ENCODE measurements at places on chromosomes 3 and 15.

DNA sequence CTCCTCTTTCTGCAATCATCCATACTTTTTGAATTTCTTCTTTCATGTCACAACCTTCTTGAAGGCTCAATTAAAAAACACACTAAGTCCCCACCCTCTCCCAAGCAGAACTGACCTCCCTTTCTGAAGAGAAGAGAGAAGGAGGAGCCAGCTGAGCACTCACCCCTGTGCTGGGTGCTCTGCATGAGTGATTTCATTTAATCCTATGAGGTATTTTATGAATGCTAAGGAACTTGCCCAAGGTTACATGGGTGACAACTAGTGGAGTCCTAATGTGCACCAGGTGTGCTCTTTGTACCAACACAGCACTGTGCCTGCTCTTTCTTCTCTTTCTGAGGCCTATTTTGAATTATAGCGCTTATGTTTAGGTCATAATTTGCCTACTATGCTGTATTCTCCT is 135.6 kb downstream of the DUT start:
- DNase-seq: no peak

DNA sequence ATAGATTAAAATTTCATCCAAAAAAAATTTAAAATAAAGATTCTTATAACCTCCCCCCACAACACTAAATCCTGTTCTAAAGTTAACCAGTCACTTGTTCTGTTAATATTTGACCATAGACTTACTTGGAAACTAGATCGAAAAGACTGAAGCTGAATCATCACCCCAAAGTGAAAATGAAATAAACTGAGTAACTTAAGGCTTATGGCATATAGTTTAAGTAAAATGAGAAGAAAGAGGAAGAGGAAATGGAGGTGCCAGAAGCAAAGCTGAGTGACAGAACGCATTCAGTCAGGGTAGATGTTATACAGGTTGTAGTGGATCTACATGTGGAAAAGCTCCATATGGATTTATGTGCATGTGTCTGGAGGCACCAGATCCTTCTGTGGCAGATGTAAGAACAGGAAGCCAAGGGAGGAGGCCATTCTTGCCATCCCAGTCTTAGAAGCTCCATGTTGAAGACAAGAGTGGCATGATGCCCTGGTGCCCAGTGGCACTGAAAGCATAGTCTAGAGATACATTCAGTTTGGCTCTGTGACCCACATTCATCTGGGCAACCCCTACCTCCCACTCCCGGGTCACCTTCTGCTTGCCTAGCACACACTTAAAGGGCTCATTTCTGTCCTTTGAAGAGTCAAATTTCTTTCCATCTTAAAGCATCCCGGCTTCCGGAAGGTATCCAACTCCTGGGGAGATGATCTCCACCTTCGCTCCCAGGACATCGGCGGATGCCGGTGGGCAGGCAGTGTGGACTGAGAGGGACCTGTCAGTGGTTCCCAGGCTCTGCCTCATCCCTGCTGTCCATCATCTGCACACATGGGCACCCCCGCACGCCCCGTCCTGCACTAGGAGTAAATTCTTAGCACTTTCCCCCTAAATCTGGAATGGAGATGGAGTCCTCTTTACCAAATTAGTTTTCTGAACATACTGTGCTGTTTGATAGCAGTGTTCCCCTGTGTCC is 90.8 kb downstream of the NEO1 start:
- no peak for DNase-seq

DNA sequence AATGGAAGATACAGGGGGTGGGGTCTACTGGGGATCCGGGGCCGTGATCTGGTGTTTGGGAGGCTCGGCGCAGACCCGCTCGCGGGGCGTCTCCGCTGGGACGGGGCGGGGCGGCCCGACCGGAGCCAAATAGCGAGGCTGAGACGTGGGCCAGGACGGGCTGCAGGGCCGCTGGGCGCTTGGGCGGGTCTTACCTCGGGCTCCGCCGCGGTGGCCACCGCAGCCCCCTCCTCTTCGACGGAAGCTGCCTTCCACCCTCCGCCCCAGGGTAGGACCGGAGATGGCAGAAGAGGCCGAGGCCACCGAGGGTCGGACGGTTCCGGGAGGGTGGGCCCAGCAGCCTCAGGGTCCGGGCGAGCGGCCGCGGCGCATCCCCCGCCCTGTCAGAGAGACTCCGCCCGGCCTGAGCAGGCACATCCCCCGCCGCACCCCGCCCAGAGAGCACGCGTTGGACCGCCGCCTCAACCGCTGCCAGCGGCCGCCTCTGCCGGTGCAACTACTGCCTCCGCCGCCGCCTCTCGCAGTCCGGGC is 399 bp downstream of the MYO9A start:
- peak; percentile 57 for DNase-seq

DNA sequence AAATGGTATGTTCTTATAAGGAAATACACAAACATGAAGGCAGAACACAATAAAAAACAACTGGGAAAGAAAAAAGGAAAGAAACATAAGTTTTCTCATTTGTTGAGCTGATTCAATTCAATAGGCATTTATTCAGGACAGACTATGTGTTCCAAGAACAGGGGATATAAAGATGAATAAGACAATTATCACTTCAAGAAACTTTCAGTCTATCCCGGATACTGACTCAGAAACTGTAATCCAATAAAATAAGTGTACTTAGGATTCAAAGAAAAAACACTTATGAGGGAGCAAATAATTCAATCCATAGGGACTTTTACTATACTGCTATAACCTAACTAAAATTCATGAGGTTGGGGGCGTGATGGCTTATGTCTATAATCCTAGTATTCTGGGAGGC is 3.5 kb upstream of the POPDC2 start:
- DNase-seq: no peak

DNA sequence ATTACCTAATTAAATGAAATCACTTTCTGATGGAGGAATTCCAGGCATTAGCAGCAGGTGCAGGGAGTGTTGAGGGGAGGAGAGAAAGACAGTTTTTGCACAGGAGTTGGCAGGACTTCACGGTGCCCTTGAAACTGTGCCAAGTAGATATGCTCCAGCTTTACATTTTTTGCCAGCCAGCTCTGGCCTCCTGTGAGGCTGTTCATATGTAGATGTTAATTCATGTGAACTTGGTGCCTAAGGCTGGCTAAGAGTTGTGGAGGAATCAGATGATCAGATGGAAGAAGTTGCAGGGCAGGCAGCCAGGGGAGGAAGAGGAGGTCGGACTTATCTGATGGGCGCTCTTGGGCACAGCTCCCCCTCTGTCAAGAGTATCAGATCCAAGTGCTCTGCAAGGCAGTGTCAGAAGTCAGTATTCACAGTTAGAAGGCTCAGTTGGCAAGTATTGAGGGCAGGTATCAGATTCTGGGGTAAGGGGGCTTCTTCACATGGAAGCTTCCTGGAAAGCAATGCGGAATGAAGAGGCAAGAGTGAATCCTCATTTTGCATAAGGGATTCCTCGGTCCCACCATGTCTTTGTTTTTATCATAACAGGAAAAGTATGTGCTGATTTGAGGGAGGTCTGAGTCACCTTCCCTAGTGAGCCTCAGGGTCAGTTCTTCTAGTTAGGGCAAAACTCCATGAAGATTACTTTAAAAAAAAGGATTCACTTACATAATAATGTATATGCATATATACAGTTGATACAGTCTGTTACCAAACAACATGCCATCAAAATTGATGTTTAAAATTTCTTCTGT is 172.6 kb upstream of the UMPS start:
- no peak for DNase-seq

DNA sequence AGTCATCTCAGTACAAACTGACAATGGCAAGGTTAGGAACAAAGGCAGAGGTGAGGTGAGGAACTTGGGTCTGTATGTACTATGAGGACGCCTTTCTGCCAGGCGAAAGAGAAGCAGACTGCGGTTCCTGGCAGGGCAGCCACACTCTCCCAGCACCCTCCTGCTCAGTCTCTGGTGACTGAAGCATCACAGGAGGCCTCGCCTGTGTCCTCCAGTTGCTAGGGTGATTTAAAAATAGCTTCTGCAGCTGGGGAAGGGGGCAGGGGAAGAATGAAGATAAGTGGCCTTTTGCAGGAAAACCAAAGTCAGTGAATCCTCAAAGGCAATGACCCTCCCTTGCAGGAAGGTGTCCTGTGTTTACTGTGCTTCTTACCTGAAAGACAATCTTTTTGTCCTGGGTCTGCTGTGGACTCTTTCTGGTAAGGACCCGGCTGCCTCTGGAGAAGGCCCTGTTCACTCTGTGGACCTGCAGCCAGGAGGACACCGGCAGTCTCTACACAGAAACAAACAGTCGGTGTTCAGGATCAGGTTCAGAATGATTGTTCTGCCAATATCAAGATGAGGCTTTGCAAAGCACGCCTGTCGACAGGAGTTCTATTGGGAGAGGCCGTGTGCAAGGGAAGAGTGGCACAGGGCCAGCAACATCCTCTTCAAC is 65.7 kb upstream of the DGKG start:
- no peak for DNase-seq

- no peak for DNase-seq
Observed at GRCh38 chr15:63250312-63250965, 27.0 kb upstream of the APH1B start.

DNA sequence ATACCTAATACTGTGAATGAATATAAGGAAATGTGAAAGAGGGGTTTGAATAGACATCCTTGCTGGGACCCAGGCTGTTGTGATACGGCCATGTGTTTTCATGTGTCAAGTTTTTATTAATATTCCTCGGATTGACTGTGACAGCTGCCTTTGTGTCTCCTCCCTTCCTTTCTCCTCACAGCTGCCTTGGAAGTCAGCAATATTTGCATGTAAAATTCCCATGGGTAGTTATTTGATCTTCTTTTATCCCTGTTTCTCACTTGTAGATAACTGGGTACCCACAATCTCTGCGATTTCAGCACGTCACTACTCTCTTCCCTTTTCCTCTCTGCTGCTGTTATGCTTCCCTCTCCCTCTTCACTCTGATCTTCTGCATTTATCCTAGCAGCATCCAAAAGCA is 9.4 kb downstream of the GPR156 start:
- no peak for DNase-seq

DNA sequence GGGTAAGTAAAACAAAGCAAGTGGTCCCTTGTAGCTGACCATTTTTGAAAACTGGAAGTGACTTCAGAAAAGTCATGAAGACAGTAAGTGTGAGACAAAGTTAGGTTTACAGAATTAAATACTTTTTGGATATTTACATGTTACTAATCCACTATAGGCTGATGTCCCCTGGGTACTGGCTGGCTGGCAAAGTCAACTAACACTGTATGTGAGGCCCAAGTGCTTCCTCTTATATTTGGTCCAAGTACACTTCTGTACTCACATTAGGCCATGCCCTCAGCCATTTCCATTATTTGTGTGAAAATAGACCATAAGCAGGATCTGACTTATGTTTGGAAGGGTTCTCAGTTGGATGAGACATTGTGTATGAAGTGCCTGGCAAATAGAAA is 5.5 kb upstream of the LEKR1 start:
- DNase-seq: no peak

GRCh38 chr3:46386205-46386604 is 15.5 kb downstream of the CCR5 start:
- DNase-seq: no peak

- no peak for DNase-seq
Observed at GRCh38 chr3:42101048-42101447, 9.9 kb downstream of the TRAK1 start.

GRCh38 chr3:124811436-124811835 is 75.7 kb downstream of the ITGB5 start:
- no peak for DNase-seq

DNA sequence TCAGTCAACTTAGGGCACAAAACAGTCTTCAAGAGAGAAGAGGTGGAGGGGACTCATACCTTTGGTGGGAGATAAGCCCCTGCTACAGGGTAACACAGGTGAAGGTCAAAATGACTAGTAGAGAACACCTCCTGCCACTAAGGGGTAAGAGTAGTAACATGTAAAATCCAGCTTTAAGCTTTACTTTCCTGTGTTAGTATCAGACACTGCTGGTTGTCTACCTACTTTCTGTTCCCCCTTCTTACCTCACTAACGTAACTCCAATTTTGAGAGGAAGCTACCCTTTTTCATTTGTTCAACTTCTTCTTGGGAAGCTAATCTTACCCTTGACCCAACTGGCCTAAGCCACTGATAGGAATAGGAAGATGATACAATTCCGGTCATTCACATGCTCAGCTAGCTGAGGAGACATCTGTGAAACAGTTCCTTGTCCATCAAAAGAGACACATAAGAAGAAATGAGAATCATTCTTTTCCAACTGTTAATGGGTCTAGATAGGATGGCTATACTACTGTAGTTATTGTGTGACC is 826.8 kb upstream of the CFAP20DC start:
- no peak for DNase-seq

DNA sequence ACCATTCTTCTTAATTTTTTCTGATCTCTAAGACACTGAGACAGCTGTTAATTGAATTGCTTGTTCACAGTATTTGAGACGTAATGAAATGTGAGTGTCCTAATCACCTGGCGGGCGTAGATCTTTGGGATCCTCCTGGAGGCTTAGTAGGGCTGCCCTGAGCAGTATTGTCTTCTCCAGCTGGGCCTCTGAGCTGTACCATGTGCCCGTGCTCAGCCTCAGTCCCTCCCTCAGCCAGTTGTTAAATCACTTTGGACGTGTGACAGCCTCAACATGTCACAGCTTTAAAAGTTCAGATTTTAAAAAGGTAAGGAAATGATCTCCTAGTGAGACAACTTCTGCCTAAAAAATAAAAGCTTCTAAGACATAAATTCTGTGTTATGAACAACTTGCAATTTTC is 35.5 kb downstream of the IGF1R start:
- DNase-seq: no peak

GRCh38 chr15:99452728-99453636 is 112.8 kb upstream of the MEF2A start:
- no peak for DNase-seq

DNA sequence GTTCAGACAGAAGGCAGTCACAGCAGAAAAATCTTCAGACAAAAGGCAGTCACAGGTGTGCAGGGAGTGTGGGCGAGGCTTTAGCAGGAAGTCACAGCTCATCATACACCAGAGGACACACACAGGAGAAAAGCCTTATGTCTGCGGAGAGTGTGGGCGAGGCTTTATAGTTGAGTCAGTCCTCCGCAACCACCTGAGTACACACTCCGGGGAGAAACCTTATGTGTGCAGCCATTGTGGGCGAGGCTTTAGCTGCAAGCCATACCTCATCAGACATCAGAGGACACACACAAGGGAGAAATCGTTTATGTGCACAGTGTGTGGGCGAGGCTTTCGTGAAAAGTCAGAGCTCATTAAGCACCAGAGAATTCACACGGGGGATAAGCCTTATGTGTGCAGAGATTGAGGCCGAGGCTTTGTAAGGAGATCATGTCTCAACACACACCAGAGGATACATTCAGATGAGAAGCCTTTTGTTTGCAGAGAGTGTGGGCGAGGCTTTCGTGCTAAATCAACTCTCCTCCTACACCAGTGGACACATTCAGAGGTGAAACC is 27.6 kb downstream of the ZNF589 start:
- peak; percentile 86 for DNase-seq

GRCh38 chr15:60421544-60421943 is 23.8 kb upstream of the ANXA2 start:
- DNase-seq: no peak

- no peak for DNase-seq
Observed at GRCh38 chr3:14801031-14801430, 17.7 kb upstream of the FGD5 start.

DNA sequence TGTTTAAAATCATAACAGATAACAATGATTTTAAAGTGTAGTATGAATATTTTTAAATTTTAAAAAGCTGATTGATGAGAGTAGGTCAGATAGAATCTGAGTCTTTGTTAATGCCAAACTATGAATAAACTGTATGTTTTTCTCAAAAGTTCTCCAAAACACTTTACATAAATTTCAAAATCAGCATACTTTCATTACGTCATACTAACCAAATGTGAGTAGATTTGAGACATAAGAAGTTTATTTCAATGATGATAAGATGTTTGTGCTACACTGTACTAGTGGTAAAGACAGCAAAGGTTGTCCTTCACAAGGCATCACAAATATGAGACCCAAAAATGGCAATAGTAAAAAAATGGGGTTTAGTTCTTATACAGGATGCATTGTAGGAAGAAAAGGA is 1342.9 kb downstream of the SI start:
- DNase-seq: no peak

Measured in stimulated activated CD4-positive, alpha-beta T cell treated with anti-CD3 and anti-CD28 coated beads, Interleukin-4, amount 100 ng/mL, for 48 hours (primary cell).